M059J (cell line): ENCODE measurements at places on chromosomes 1 and 21. TPM values are rescaled to one million over a fixed set of nuclear protein-coding genes. Genes with fewer than 3 reads are reported as not detected.

GRCh38 chr1:2270260-2271100, 42.4 kb downstream of the SKI start:
- no peak for DNase-seq

The SRGAP2C gene
- total RNA-seq: 22.7 and 30.3 TPM in 2 replicates

- DNase-seq: peak; percentile 58
These were observed 522.7 kb downstream of the PLPP3 start for GRCh38 chr1:56056438-56057287.

GRCh38 chr1:33719326-33719725, 144.6 kb upstream of the HMGB4 start:
- no peak for DNase-seq

- DNase-seq: no peak
These were observed 133.9 kb upstream of the CD34 start for GRCh38 chr1:208044589-208045462.

- DNase-seq: no peak
These were observed 45.2 kb downstream of the GALNT2 start for GRCh38 chr1:230112131-230112701.

DNA sequence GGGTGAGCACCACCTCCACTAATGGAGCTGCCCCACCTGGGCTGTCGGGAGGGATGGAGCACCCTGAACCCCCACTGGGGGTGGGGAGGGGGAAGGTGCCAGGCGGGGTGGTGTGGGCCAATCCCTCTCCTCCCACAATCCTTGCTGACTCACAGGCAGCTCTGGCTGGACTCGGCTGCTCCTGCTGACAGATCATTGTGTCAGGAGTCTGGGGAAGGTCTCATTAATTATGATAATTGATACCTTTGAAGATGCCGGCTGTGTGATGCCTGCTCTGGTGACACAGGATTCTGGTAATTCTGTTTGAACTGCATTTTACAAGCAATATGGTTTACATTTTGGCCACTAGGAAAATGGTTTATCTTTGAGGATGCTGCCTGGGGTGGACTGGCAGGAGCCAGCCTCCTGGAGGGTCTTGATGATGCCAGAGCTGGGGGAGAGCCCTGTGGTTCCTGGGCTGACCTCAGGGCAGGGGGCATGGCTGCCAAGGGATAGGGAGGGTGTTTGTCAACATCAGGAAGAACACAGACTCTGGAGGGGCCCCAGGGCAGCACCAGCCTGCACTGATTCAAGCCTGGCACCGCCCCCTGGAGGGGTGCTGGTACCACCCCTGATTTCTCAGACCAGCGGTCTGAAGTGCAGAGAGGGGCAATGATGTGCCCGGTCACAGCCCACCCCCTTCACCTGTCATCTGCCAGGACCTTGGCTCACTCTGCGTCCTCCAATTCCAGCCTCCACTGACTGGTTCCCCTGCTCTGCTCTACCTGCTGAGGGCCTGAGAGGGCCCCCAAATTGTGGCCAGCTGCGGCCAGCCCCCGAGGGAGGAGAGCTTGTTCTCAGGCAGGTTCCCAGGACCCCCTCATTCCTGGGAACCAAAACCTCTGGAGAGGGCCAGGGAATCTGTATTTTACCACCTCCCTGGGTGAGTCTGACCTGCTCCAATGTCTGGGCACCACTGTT, 338.8 kb downstream of the MATN1 start:
- DNase-seq: no peak

The C1QC gene
- not detected in 2 replicates for total RNA-seq

GRCh38 chr1:237677979-237678378, 212.7 kb downstream of the ZP4 start:
- peak; percentile 59 for DNase-seq

- DNase-seq: peak; percentile 95
These were observed 24.5 kb upstream of the ZNF436 start for GRCh38 chr1:23394181-23394580.

DNA sequence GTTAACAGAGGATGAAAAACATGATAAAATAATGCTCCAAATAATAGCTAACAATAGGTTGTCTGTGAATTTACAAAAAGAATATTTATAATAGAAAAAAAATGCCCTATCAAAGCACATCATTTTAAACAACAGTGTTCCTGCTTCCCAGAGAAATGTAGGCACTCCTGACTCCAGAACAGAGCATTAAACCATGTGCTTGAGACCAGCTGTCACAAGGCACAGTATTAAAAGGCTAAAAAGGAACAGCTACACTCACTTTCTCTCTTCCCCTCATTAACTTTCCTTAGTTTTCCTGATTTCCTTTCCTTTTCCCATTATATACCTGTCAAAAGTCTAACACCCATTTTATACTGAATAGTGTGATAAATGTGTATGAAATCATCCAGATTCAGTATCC, 10.9 kb downstream of the VAV3 start:
- no peak for DNase-seq
